BJ (cell line): ENCODE measurements at places on chromosomes 6 and 20. TPM values are rescaled to one million over a fixed set of nuclear protein-coding genes. Genes with fewer than 3 reads are reported as not detected.
A peak's percentile ranks its signal among the peaks of the same experiment; 100 is the strongest.

GRCh38 chr6:148629181-148629580, 117.6 kb upstream of the UST start:
- no peak for DNase-seq

DNA sequence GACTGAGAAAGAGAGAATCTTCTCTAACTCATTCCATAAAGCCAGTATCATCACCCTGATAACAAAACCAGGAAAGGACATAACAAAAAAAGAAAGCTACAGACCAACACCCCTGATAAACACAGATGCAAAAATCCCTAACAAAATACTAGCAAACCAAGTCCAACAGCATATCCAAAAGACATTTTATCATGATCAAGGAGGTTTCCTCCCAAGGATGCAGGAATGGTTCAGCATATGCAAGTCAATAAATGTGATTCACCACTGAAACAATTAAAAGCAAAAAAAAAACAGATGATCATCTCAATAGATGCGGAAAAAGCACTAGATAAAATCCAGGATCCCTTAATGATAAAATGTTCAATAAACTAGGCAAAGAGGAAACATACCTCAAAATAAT, 24.5 kb upstream of the ALDH8A1 start:
- no peak for DNase-seq

Gene LAMA2
- 45.3 and 50.0 TPM in 2 replicates for polyA plus RNA-seq

DNA sequence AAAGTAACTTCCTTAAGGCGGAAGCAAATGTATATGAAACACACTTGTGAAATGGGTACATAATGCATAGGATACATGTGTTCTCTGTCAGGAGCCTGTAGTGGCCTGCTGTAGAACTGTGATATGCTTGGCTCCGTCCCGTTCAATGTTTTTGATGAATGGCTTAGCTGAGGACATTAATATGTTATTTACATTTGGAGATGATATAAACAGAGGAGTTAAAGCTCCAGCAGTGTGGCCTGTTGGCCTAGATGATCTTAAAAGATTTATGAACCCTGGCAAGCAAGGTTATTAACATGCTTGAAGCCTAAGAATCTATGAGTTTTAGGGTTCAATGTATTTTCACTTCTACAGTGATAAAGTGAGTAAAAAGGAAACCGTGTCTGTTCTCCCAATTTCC, 59.2 kb downstream of the AKAP12 start:
- DNase-seq, result no peak

Gene FAM83B
- not detected in 2 replicates for polyA plus RNA-seq

Gene LGSN
- not detected in 2 replicates for polyA plus RNA-seq

DNA sequence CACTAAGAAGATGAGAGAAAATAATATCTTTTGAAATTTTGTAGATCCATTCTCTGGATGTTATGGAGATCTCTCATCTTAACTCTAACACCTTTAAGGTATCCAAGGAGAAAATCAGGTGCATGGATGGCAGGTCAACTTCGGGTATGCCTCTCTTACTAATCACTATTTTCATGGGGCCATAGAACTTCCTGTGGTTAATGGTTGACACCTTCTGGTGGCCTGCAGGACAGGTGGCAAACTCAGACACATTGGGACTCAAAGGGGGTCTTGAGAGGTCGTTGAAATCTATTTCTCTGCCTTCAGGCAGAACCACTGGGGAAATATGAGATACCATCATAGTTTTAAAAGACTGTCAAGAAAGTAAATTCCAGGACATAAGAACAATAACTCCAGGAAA, 76.5 kb downstream of the ADAT2 start:
- no peak for DNase-seq

Gene PTGIS
- 28.8 and 39.0 TPM in 2 replicates for polyA plus RNA-seq

Gene DSN1
- 7.3 and 11.0 TPM in 2 replicates for polyA plus RNA-seq

Gene CCN2
- 318 and 326 TPM in 2 replicates for polyA plus RNA-seq

DNA sequence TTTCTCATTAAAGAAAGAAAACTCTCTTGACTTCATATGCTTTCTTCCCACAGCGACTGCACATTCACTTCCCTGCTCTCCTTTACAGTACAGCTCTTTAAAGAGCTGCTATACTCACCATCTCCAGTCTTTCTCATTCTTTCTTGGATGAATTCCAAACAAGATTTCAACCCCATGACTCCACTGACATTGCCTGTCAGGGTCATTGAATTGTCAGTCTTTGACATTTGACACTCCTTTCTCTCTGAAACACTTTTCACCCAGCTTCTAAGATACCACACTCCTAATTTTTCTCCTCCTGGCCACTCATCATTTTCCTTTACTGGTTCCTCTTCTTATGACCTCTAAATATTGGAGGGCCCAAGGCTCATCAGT, 811 bp upstream of the ARMH2 start:
- DNase-seq, result no peak

Gene HDGFL1
- not detected in 2 replicates for polyA plus RNA-seq

- no peak for DNase-seq
Observed at GRCh38 chr6:53321701-53322100, 27.0 kb downstream of the ELOVL5 start.

- no peak for DNase-seq
Observed at GRCh38 chr6:167996424-167997199, 859 bp upstream of the KIF25 start.

Gene ATXN1
- polyA plus RNA-seq, result 25.2 and 60.2 TPM in 2 replicates

Gene ZSCAN16
- polyA plus RNA-seq, result 1.8 and 2.3 TPM in 2 replicates

DNA sequence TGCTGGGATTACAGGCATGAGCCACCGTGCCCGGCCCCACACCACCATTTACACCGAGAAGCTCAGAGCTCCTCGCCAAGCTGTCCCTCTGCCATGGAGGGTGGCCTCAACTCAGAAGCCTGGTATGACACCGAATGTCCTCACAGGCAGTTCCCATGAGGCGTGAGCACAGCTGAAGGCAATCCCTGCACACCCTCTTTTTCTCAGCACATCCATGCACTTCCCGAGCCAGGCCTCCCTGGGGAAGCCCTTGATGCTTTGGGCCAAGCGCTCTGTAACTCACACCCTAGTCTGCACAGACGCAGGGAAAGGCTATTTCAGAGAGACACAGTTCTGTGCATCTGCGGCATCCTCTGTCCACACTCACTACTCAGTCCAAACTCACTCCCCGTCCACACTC, 18.4 kb downstream of the THBS2 start:
- DNase-seq, result no peak

Gene SLC17A9
- 14.4 and 30.8 TPM in 2 replicates for polyA plus RNA-seq

GRCh38 chr6:100430962-100431361, 33.8 kb downstream of the SIM1 start:
- no peak for DNase-seq

Gene VGLL2
- polyA plus RNA-seq, result not detected in 2 replicates

Gene WFDC10B
- not detected in 2 replicates for polyA plus RNA-seq

- peak; percentile 12 for DNase-seq
Observed at GRCh38 chr6:20572940-20573339, 38.7 kb downstream of the CDKAL1 start.

GRCh38 chr6:145212813-145213212, 522.5 kb downstream of the EPM2A start:
- no peak for DNase-seq

GRCh38 chr6:593139-593906, 63.6 kb downstream of the HUS1B start:
- DNase-seq, result no peak
